ENCODE measurements at places on chromosomes 2 and 18.

GRCh38 chr2:157620956-157621355 is 7.7 kb downstream of the ACVR1C start:
- no peak for DNase-seq

DNA sequence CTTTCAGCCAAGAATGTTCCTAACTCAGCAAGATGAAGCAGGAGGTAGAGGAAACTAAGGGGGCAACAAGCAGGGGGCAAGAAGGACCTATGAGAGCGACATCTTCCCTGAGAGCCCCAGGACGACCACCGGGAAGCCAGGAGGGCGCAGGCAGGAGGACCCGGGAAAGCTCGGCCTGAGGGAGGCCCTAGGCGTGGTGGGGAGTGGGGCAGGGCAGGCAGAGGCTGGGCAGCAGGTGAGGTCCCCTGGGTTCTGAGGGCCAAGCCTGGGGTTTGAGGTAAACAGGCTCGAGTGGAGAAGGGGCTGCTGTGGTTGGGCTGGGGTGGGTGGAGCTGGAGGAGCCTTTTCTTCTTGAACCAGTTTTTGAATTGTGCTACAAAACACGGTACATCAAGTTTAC is 1.3 kb upstream of the ALPI start:
- DNase-seq = no peak

DNA sequence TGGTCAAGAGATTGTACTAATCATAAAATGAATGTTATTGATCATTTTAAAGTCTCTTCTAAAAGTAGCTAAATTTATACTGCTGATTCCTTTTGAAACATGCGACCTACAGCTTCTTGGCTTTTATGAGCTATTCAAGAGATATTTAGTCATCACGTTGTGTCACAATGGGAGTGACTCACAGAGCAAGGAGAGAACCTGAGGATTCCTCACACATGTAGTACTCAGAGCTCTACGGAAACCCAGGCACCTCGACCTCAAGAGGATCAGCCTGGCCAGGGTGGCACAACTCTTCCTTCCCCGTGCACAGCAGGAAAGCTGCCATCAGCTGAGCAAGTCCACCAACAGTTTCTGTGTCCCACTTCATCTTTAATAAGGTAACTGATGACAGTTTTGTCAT is at the start of gene DHRS9:
TSS of gene DHRS9 (plus strand) at position 223 of the 400 bp plus-strand sequence. CDS start 12,019 bp downstream, outside the sequence.
- DNase-seq = peak; percentile 63

- no peak for DNase-seq
These were observed 28.9 kb downstream of the ADI1 start for GRCh38 chr2:3490191-3491170.
